NCI-H2029 treated with DMSO at 0.1 percent for 48 hours (cell line): ENCODE measurements at places on chromosomes 4 and X.

- no peak for DNase-seq
These were observed 409.2 kb upstream of the FGF13 start for GRCh38 chrX:139120760-139121159.

- DNase-seq: peak; percentile 75
These were observed 253.4 kb downstream of the EPHA5 start for GRCh38 chr4:65416891-65417290.

DNA sequence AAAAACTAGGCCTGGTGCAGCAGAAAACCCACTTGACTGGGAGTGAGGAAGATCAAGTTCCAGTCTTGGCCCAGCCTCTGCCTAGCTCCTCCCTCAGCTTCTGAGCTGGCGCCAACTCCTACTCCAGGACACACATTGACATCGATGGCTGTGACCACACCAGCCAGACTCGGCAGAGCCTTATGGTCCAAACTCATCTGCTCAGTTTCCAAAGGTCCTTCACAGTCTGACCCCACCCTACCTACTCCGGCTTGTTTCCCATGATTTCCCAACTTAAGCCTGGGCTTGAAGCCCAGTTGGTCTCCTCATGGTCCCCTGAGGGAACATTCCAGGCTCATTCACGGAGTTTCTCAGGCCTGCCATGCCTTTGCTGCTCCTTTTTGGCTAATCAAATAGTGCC is 10.1 kb downstream of the ELF4 start:
- peak; percentile 11 for DNase-seq

- no peak for DNase-seq
These were observed 128.7 kb downstream of the FHIP1A start for GRCh38 chr4:151537687-151538086.

GRCh38 chrX:68922013-68922412 is 93.2 kb downstream of the EFNB1 start:
- DNase-seq: no peak
